DND-41 (cell line): ENCODE measurements at places on chromosomes 12 and 14.
A peak's percentile ranks its signal among the peaks of the same experiment; 100 is the strongest.

GRCh38 chr12:107106241-107107025 is 13.1 kb upstream of the CRY1 start:
- DNase-seq = no peak

GRCh38 chr12:101459642-101460346 is 15.3 kb upstream of the SPIC start:
- no peak for DNase-seq

DNA sequence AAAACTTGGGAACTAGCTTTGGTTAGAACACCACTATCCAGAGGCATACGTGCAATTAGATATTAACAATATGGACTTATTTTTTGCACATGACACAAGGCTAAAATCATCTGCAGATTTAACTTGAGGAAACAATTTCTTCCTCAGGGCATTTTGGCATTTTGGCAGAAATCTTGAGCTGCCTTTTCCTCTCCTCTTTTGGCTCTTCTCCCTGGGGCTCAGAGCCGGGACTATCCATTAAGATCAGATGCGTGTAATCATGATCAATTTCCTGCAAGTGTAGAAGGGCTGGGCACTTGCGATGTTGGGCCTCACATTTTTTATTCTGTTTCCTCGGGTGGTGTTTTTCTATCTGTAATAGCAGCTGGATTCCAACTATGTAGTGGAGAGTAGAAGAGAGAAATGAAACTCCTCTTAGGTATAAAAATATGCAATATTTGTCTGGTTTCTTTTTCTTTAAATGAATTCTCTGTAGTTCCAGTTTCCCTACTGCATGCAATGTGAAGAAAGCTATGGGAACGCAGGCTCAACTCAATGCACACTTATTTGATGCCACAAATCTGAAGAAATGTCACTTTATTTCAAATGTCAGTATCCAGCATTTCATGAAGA is 1010.8 kb downstream of the FLRT2 start:
- no peak for DNase-seq

DNA sequence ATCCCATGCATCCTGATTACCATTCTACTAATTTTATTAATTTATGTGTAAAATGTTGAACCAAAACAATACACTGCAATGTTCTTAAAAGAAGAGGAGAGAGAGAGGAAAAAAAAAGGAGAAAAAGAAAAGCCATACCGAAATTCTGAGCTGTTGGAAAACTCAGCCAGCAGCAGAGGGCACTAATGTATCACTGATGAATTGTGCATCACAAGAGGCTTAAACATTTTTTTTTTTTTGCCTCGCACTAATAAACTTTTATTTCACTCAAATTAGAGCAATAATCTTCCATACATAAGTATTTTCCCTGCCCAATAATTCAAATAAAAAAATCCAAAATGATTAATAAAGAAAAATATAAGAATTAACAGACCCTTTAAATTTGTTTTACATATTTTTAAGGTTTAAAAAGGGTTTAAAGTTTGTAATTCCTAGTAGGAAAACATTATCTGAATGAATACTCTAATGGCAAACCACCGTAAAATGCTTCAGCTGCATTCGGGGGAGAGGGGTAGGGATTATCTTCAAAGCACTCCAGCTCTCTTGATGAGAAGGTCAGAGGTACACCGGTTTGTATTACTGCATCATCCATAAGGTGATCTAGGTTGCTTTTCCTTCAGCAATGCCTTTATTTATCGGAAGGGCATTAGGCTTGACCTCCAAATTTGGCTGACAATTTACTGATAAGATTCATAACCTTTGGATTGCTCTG is 41.9 kb downstream of the ATP23 start:
- peak; percentile 43 for DNase-seq

DNA sequence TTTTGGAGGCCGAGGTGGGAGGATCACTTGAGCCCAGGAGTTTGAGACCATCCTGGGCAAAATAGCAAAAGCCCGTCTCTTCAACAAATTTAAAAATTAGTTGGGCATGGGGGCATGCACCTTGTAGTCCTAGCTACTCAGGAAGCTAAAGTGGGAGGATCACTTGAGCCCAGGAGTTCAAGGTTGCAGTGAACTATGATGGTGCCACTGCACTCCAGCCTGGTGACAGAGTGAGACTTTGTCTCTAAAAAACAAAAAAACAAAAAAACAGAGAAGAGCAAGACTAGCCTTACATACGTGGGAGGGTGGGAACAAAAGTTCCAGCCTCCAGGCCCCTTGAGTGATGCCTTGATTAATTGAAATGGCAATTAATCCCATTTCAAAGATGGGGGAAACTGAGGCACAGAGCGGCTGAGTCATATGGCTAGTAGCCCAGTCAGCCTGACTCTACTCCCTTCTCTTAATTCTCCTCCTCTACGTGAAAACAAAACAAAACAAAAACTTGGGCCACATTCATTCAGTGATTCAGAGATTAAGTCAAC is 3.3 kb upstream of the FAM222A start:
- no peak for DNase-seq

DNA sequence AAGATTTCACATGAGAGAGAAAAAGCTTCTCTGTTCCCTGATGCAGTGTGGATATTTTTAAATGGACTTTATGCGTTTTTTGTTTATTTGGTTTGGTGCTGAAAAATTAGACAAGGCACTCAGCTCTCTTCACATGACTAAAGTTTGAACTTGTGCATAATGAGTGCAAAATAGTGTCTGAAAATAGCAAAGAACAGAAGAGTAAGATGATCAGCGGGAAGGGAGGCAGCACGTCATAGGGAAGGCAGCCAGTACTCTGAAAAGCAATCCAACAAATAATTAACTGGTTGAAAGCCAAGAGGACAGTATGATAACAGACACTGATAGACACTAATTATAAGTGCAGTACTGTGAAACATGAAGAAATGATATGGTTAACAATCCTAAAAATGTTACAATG is 46.6 kb upstream of the CDKN3 start:
- no peak for DNase-seq

DNA sequence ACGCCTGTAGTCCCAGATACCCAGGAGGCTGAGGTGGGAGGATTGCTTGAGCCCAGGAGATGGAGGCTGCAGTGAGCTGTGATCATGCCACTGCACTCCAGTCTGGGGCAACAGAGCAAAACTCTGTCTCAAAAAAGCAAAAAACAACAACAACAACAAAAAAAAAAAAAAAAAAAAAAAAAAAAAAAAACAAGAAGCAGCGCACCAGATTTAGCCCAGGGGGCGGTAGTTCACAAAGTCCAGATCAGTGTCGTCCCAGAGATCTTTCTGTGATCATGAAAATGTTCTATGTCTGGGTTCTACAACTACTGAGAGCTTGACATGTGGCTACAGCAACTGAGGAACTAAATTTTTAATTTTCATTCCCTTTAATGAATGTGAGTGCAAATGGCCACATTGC is 27.4 kb downstream of the OAS2 start:
- peak; percentile 24 for DNase-seq

DNA sequence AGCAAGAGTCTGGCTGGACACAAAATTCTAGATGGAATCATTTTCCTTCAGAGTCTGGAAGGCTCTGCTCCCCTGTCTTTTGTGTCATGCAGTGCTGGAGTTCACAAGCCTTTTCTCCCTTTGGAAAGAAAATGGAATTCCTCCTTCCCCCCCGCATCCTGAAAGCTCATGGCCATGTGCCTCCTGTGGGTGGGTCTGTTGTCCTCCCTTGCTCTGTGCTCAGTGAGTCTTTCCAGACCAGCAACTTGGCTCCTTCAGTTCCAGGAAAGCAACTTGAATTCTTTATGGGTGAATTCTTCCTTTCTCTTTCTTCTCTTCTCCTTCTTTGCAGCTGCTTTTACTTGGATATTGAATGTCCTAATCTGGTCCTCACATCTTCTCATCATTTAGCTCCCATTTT is 70.2 kb downstream of the TUNAR start:
- DNase-seq = no peak

- DNase-seq = no peak
Measured at GRCh38 chr12:131430158-131430742, 280.6 kb upstream of the SFSWAP start.

DNA sequence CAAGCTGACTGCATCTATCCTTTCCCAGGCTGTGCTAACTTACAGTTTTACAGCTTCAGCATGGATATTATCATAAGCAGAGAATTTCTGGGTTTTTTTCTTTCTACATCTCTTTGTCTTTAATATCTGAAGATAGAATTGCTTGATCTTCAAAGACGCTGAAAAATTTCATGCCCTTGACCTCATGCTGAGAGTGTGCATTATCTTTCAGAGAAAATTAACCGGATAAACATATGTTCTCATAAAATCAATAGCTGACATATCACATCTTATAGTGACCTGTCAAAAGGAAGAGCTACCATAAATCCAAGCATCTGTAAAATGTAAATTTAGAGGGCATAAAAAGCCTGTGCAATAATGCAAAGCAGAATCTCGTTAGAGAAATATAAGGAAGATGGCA is 1704.1 kb upstream of the FLRT2 start:
- DNase-seq = no peak

DNA sequence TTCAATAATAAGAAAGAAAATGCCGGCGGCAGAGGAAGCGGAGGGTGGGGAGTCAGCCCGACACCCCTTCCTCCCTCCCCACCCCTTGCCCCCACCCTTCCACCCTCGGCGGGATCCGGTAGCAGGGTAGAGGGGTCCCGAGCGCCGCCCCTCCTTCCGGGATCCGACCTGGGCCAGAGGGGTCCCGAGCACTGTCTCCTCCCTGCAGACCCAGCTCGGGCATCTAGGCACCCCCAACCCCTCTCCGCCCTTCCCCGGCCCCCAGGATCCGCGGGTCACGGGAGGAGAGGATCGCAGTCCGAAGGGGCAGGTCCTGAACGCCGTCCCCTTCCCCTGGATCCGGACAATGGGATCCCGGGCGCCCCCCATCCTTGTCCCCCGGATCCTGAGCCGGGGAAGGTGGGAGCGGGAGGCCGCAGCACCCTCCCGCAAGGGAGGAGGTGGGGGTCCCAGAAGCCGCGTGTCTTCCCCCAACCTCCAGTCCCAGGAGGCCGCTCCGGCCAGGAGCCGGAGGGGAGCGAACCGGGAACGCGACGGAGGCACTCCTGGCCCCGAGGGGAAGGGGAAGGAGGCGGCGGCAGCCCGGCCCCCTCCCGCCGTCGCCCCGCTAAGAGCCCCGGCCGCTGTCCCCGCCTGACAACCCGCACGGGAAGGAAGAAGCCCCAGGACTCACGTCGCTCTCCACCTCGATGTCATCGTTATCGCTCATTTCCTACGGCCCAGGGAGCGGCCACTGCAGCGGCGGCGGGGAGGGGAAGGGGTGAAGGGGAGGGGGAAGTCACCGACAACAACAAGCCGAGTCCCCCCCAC is 481 bp downstream of the MAX start:
- DNase-seq = peak; percentile 78

- no peak for DNase-seq
Measured at GRCh38 chr12:131506426-131506825, 204.5 kb upstream of the SFSWAP start.

DNA sequence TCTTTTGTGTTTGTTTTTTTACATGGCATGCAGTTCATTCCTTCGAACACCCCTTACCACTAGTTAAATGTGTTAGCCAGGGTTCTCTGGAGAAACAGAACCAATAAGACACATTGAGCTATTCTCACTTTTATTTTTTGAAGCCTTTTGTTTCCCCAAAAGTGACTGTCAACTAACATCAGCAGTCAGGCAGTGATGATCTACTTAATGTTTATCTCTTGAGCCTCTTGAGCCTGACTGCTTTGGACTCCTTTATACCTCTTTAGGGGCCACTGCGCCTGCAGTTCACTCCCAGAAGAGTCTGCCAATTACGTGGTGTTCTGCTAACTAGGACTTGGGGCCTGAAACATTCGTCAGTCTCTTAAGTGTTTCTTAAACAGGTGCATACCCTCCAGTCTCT is 163.7 kb upstream of the FLRT2 start:
- DNase-seq = no peak

DNA sequence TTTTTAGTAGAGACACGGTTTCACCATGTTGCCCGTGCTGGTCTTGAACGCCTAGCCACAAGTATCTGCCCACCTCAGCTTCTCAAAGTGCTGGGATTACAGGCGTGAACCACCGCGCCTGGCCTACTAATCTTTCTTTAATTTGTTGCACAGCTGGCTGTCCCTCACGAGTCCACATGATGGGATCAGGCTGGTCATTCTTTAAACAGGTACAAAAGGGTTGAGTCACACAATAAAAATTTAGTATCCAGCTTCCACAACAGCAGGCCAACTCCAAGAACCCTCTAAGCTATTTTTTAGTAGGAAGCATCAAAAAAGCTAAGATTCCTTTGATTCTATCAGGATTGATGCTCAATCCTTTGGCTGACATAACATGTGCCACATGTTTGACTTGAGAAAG is 17.8 kb downstream of the SINHCAF start:
- no peak for DNase-seq

- DNase-seq = no peak
Measured at GRCh38 chr12:111753144-111753881, 13.4 kb upstream of the ALDH2 start.

DNA sequence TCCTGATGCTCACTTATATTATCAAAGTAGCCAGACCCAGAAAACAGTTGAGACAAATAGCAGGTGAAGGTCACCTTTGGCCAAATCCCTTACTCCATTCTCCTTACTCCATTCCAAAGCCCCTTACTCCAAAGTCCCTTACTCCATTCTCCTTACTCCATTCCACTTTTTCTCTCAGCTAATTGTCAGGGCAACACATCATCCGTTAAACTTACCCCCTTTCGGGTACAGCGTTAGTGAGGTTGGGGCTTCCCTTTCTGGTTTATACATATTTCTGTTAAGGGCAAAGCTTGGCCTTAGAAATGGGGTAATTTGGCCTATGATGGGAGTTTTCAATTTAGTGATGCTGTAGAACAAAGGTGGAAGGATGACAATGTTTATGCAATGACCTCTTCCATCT is 111.8 kb upstream of the CCND2 start:
- DNase-seq = no peak

DNA sequence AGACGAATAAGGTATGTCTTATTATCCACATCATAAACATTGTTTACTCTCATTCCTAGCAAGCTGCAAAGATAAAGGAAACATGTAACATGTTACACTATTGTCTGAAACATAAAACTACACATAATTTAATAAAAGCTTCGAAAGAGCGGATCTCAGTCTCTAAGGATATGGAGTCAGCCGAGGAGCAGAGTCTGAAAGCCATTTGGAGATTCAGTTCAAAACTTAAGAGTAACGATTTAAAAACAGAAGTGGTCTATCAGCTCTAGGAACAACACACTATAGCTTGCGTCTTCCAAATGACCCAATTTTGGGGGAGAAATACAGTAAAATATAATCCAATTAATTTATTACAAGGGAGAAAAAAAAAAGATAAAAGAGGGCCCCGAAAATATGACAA is 775 bp downstream of the NEMF start:
- no peak for DNase-seq

GRCh38 chr14:69115407-69116185 is 37.3 kb downstream of the DCAF5 start:
- no peak for DNase-seq

DNA sequence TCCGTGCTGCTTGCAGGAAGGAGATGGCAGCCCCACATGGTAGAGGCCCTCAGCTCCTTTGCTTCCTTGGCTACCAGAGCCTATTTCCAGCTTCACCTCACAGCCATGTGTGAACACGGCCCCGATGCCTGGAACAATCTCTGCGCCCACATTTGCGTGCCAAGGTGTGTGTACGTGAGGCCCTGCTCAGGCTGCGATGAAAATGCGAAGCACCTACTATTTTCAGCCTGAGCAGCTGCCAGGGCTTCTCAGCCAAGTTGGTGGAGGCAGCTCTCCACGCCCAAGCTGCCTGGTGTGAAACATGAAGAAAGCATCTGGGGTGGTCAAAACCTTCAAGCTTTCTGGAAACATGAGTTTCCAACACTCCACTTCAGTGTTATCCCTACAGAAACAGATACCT is 177.8 kb upstream of the EGLN3 start:
- no peak for DNase-seq
